ENCODE measurements at places on chromosomes 6 and 20.

DNA sequence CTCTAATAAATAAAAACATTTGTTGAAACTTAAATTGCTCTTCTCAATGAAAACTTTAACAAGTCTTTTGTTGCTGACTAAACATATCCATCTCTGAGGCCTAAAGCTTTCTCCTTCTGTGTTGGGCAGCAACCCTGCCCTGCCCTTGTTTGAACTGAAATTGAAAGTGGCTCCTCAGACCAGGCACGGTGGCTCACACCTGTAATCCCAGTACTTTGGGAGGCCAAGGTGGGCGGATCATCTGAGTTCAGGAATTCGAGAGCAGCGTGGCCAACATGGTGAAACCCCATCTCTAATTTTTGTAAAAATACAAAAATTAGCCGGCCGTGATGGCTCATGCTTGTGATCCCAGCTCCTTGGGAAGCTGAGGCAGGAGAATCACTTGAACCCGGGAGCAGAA lies 29.2 kb upstream of the GNRH2 start:
- no peak for DNase-seq

DNA sequence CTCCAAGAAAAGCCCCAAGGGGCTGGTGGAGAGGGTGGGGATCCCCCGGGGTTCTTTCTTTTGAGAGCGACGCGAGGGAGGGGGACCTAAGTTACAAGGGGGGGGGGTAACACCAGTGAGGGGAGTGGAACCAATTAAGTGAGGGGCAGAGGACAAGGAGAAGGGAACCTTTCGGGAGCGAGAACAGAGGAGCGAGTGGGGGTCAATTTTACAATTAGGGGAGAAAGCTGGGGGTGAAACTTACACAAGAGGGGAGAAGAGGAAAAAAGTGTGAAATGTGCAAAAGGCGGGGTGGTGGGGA lies 548 bp downstream of the SALL4 start:
- no peak for DNase-seq

GRCh38 chr20:7841971-7842310 lies 98.3 kb downstream of the HAO1 start:
- peak; percentile 51 for DNase-seq

DNA sequence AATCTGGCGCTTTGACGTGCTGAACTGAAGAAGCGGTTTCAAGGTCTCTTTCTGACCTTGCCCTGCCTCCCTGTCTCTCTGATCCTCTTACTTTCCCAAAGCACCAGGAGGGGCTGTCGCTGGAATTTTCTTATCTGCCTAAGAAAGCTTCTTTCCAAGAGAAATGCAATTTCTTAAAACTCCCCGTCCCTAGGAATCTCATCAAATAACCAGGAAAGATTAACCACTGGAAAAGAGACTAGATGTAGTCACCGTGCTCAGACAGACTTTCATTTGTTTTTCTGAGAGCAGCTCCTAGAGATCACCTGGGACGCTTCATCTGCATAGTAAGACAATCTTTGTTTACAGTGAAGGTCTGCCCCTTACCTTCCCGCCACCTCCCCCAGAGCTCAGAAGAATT lies 38.6 kb downstream of the PDYN start:
- DNase-seq = no peak

- DNase-seq = no peak
These were observed 97.0 kb downstream of the GCLC start for GRCh38 chr6:53447865-53448264.

DNA sequence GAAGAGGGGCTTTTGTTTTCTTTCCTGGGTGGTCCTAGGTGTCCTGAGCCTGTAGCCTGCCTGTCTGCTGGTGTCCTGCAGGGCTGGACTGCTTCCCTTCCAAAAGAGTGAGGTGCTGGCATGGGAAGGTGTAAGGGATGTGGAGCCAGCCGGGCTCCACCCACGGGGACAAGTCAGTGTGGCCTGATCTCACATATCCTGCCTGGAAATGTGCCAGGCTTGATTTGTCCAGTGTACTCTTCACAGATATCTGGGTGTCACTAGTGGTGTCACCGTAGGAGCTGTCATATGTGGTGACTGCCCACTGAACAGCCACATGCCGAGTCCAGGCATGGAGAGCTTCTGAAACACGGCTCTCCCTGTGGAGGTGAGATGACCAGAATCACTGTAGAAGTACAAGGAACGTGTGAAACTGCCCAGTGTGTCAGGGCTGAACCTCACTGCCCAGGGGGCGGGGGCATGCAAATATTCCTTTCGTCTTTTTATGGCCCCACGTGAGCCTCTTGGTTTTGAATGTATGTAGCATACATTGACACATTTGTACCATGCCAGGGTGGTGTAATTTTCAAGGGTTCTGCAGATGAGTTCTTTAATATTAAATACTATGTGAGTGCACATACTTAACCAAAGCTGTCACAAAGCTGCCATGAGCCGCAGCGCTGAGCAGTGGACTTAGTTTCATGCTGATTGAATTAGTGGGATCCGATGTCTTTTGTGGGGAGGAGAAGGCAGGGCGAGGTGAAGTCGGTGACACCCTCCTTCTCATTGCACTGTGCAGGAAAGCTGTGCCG lies 55.8 kb downstream of the CDH4 start:
- DNase-seq = no peak

- DNase-seq = no peak
These were observed 50.3 kb downstream of the LGSN start for GRCh38 chr6:63269470-63269869.

- DNase-seq = no peak
These were observed 11.0 kb downstream of the RMND1 start for GRCh38 chr6:151440930-151441329.

DNA sequence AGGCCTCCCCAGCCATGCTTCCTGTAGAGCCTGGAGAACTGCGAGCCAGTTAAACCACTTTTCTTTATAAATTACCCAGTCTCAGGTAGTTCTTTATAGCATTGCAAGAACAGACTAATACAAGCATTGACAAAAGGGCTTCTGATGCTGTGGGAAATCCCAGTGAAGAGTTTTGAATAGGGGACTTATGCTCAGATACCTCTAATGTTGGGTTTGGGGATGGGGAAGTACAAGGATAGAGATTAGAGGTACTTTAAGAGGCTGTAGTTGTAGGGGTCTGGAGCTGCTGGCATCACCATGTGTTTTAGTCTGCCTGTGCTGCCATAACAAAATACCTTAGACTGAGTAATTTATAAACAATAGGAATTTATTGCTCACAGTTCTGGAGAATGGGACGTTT lies 8.8 kb downstream of the SLX4IP start:
- no peak for DNase-seq

- DNase-seq = no peak
These were observed 365.8 kb downstream of the BCKDHB start for GRCh38 chr6:80472271-80472670.

- DNase-seq = no peak
These were observed 31.9 kb upstream of the PSMF1 start for GRCh38 chr20:1086277-1087213.

DNA sequence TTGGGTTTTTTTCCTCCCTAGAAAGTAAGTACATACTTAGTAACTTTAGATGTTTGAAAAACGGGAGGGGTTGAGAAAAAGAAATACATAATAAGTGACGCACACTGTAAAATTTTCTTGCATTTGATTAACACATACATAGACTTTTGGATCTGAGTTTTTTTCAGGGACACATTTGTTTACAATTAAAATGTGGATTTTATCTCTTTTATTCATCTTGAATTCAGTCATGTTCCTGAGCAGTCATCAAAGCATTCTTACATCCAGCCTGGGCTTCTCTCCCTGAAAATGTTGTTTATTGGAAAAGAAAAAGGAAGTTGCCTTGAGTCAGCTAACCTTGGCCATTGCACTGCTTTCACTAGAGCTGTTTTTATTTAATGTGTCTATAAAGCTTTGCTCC lies 8.7 kb upstream of the RPP40 start:
- DNase-seq = no peak

GRCh38 chr20:33702861-33703260 lies 16.7 kb upstream of the E2F1 start:
- no peak for DNase-seq

DNA sequence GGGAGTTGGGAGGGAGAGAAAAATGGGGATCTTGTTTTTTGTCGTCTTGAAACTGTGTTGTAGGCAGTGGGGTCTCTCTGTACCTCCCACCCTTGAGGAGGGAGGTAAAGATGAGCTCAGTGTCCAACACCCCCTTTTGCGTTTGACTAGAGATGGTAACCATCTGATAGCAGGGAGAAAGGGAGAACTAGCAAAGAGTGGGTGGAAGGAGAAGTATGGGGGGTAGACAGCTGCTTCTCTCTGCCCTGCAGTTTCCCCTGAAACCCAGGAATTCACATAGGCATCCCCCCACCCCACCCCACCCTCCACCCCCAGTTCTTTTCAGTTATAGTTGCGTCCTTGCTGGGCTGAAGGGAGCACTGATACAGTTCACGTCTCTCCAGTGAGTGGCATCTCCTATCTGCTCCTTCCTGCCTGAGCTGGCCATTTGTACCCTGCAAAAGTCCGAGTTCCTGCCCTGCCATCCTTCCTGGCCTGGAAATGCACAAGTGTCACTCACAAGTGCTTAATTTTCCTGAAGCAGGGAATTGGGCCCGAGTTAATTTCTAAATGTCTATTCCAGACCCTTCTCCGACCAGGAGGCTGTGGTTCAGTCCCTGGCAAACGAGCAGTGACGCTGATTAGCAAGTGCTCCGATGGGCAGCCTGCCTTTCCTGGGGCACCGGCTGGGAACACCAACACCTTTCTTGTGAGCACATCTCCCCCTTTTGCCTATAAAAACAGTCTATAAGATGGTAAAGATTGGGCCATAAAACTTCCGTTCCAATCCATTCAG lies 1.5 kb downstream of the SIRPA start:
- no peak for DNase-seq

- no peak for DNase-seq
These were observed 73.6 kb downstream of the RNF182 start for GRCh38 chr6:13998356-13998755.

GRCh38 chr6:150347845-150348244 lies 21.0 kb upstream of the IYD start:
- DNase-seq = no peak

- no peak for DNase-seq
These were observed 461.9 kb downstream of the QKI start for GRCh38 chr6:163876391-163876790.

DNA sequence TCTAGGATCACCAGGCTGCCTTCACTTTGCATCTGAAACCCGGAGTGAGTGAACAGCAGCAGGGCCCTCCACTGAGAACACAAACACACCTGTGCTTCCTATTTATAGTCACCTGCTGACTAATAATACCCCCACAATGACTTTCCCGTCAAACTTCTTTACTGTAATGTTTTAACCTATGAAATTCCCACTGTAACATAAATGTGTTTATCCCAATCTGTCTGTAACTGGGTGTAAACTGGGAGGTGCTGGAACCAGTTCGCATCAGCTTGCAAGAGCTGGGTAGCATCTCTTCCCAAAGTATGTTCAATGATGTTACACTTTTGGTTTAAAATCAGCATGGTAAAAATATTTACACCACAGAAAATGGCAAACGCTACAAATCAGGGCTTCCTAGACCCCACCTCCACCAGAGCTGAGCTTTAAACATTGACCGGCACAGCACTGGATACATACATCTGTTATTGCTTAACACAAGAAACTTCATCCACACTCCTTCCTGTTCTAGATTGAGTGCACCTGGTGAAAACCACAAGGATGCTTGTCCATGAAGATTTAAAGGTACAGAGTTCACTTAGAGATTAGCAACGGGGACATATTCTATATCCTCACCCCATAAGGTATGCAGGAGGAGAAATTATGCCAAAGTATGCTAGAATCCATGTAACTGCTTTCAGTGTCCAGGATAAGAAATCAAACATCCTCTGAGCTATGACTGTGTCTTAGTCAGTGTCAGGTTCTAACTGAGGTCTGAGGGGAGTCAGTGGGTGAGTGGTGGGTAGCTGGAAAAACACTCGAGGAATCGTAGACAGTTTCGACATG lies 79.0 kb downstream of the ALDH8A1 start:
- DNase-seq = peak; percentile 65

- no peak for DNase-seq
These were observed 133.9 kb upstream of the NEDD9 start for GRCh38 chr6:11366183-11366933.

DNA sequence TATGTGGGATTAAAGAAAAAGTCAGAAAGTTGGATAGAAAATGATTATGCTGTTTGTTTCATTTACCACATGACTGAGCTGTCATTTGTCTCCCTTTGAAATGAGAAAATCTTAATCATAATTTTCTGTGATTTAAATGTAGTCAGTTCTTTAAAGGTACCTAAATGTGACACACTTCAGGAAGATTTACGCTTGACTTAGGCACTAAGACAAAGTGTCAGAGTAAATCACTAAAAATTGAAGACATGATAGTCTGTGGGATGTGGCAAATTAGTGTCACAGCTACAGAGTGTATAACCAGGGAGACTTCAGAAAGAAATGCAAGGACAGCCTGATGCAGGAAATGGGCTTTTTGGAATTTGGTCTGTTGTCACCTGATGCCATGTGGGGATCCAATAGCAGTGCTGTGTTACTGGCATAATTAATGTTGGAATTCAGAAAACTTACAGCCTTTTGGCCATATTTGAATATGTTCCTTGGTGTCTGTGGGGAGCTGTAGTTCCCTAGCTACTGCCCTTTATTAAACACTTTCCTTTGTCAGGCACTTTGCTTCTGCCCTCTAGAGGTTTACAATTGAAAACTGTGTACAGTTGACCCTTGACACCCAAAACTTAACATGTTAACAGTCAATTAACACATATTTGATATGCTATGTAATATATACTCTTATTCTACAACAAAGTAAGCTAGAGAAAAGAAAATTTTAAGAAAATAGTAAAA lies 493.8 kb downstream of the UTRN start:
- no peak for DNase-seq

DNA sequence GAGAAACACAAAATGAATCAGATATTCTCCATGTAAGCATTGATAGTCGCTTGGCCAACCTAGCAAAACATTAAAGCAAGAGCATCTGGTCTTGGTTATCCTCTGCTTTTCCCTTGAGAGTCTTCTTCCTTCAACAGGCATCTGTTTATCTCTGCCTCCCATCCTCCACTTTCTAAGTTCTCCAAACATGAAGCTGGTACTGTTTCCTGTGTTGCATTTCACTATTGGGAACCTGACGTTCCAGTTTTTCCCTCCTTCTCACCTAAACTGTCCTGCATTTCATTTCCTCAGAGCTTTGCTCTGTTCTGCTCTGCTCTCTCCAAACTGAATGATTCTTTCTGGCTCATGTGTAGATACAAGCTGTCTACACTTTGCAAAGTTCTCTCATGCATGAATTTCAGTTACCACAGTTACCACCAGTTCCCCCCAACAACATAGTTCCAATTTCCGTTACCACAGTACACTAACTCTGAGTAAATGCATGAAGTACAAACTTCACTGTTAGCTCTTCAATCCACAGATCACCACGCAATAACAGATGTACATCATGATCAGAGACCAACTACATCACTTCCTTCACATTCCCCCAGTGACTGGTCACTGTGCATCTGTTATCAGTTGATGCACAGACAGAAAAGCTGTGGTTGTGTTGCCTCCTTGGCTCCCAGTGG lies 86.7 kb upstream of the F13A1 start:
- DNase-seq = no peak

GRCh38 chr6:88899569-88900316 lies 63.7 kb downstream of the RNGTT start:
- DNase-seq = no peak

DNA sequence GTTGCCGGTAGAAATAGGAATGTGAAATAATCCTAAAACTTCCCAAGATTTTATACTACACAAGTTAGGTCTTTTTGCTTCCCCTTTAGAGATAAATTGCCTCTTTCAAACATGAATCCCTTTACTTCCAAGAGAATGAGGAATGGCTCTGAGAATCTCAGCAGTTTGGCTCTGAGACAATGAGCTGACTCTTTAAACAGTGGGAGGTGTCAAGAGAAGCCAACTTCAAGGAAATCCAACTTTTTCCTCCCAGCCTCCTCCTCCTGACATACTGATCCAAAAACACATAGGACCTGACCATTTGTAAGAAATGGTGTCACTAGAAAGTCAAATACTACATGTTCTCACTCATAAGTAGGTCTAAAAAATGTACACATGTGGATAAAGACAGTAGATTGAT lies 154.2 kb downstream of the ALDH8A1 start:
- no peak for DNase-seq
